ENCODE measurements at places on chromosomes 13 and 19. TPM values are rescaled to one million over a fixed set of nuclear protein-coding genes. Genes with fewer than 3 reads are reported as not detected.

ZNF534 gene
- not detected for total RNA-seq

ZNF728 gene
- not detected for total RNA-seq

SHC2 gene
- 0.07 TPM for total RNA-seq

COG3 gene
- 22.6 TPM for total RNA-seq

KIRREL2 gene
- 0.14 TPM for total RNA-seq

KLK12 gene
- 33.1 TPM for total RNA-seq

NDFIP2 gene
- 47.8 TPM for total RNA-seq

DENND1C gene
- 0.05 TPM for total RNA-seq

NANOS3 gene
- not detected for total RNA-seq

LIM2 gene
- not detected for total RNA-seq

ZNF415 gene
- 2.3 TPM for total RNA-seq

SIAH3 gene
- total RNA-seq: not detected

TNFSF11 gene
- total RNA-seq: 0.71 TPM

C19orf73 gene
- total RNA-seq: 4.0 TPM

ICAM5 gene
- total RNA-seq: 3.6 TPM

THSD1 gene
- total RNA-seq: 7.9 TPM

FFAR3 gene
- total RNA-seq: not detected

DCT gene
- not detected for total RNA-seq

TNNI3 gene
- total RNA-seq: not detected

ANGPTL8 gene
- total RNA-seq: not detected

ZNF221 gene
- 0.79 TPM for total RNA-seq

KLK1 gene
- total RNA-seq: 1.3 TPM

CGB3 gene
- total RNA-seq: not detected

RPL18 gene
- 4,070 TPM for total RNA-seq

CPAMD8 gene
- total RNA-seq: 0.74 TPM

SGCG gene
- total RNA-seq: not detected

SIX5 gene
- 10.5 TPM for total RNA-seq

RNF113B gene
- not detected for total RNA-seq

KIR2DL1 gene
- total RNA-seq: not detected

CACNA1A gene
- total RNA-seq: not detected

SCN1B gene
- total RNA-seq: 0.23 TPM
